ENCODE measurements at places on chromosomes 4 and X.

DNA sequence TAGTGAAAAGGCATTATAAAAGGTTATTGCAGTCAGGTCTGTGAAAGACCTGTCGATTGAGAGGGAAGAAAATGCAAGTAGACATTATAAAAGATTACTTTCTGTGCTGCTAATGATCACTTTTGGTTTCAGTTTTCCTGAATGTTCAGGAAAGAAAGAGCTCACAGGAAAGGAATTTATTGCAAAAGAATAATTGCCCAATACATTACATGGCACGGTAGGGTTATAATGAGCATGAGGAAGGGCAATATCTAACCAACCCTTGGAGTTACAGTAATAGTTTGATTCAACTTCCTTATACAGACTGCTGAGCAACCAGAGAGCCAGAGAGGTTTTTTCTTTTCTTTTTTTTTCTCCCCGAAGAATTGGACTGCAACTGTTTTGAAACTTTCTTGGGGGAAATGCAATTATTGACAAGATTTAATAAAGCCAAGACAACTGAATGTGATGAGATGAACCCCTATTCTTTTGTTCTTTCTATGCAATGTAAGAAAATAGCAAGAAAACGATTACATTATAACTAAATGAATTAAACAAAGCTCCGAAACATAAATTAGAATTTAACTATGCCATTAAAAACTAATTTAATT is 247.0 kb downstream of the C4orf33 start:
- peak; percentile 90 for DNase-seq

DNA sequence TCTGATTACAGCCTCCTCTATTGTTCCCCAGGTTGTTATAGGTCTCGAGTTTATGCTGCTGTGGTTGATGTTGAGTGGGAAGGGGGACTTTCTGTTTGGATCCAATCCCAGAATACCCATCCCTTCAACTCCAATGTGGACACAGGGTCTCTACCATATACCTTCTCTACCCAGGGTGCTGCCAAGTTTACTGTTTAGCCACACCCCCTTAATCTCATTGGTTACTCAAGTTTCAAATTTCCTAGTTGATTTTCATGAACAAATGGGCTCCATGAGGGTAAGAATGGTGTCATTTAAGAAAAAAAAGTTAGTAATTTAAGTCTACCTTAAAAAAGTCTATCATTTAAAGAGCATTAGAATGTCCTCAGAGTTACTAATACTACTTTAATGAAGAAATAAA is 3.6 kb upstream of the SPP1 start:
- no peak for DNase-seq

DNA sequence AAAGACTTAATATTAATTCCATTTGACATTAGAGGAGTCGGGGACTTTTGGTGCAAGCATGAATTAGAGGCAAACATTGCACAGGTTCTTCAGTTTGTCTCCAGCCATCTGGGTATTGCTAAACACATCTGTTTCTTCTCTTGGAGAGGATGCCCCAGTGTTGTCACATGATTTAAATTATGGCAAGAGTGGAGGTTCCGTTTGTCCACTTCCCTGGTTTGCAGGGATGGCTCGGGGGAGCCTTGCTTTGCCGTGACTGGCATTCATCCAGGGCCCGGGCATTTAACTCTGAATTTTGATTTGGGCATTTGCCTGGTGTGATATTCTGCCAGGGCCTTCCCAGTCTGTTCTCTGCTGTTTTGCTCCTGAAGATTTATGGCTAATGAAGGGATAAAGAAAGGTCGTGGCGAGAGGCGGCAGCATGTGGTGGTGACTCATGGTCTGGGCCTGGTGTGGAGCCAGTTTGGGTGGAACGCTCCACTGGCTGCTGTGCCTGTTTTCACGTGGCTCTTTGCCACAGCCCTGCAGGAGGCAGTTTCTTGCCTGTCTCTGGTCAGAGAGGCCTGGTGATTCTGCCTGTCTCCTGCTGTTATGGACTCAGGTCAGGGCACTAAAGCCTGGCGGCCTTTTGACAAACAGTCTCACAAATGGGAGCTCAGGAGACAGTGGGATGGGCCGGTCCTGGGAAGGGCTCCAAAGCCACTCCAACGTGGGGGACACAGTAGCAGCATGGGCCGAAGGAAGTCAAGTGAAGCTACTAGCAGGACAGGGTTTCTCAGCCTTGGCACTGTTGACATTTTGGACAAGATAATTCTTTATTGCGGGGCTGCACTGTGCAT is 99.4 kb upstream of the PGRMC2 start:
- DNase-seq, result peak; percentile 99

DNA sequence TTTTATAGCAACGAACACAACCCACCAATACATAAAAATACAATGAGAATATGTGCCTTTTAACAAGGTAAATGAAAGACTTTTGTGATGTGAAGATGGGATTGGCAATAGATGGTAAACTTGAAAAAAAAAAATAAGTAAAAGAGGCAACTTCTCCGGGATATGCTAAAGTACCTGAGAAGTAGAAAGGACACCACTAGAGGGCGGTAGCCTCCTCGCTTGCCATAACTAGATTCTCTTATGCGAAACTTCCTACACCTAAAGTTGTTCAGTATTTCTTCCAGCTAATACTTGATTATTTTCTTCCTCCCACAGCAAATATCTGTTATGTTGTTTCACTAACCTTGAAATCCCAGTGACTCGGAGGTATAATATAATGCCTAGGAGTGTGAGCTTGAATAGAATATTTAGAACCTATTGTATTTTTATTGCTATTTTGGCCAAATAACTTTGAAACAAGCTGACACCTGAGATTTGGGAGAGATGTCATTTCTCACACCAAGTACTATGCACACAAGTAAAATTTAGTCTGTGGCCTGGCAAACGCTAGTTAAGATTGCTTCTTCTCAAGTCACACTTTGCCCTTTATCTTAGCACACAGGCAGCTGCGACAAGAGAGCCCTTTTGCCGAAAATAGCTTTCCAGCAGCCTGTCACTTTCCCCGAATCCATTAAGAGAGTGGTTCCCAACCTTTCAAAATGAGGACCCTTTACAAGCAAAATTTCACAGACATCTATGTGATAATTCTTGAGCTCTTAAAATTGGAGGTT is 44.9 kb upstream of the PDLIM5 start:
- peak; percentile 79 for DNase-seq

GRCh38 chr4:128582427-128582870 is 227.1 kb upstream of the JADE1 start:
- DNase-seq, result no peak

GRCh38 chr4:113384600-113384999 is 335.1 kb downstream of the ANK2 start:
- peak; percentile 79 for DNase-seq

DNA sequence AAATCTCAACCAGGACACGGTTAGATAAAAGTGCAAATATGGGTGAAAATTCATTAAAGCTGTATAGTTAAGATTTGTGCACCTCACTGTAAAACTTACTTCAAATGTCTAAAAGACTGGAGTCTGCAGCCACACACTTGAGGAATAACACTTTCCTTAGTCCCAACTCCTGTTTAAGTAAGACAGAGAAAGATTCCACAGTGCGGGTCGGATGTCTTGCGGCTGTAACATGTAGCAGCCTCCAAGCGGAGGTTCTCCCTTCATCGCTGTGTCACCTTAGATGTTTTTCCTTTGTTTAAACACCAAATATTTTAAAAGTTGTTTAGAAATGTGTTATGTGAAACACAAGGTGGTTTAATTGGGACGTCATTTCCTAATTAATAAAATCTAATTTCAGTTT is 905 bp upstream of the MAEA start:
- no peak for DNase-seq

DNA sequence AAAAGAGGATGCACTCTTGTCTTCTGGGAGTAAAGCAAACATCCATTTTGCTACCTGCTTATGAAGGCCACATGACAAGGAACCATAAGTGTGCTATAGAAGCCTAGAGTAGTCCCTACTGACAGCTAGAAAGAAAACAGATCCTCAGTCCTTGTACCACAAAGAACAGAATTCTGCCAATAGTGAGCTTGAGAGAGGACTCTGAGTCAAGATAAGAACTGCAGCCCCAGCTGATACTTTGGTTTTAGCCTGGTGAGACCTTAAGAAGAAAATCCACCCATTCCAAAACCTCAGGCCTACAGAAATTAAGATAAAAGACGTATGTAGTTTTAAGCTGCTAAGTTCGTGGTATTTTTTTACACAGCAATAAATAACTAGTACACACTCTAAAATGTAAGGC is 914.6 kb downstream of the PCDH19 start:
- DNase-seq, result no peak

GRCh38 chr4:167986044-167986443 is 106.3 kb upstream of the ANXA10 start:
- DNase-seq, result no peak

DNA sequence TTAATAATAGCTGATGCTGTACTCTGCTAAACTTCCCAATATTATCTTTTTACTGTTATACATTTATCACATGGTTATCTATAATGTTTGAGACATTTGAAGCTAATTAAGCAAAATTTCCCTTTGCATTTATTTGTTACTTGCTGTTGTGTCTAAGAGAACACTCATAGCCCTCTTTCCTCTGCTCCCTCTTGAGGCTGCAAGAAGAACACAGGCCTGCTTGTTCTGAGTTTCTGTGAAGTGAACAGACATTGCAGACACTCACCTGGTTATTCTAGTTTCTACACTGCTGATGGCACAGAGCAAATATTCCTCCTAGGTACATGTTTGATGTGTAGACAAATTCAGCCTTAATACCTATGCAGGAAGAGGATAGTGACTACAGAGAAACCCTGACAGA is 367.8 kb downstream of the GASK1B start:
- DNase-seq, result peak; percentile 2

All from kidney tubule cell (primary cell).